T-helper 2 cell (primary cell): ENCODE measurements at places on chromosomes 5 and 9.

DNA sequence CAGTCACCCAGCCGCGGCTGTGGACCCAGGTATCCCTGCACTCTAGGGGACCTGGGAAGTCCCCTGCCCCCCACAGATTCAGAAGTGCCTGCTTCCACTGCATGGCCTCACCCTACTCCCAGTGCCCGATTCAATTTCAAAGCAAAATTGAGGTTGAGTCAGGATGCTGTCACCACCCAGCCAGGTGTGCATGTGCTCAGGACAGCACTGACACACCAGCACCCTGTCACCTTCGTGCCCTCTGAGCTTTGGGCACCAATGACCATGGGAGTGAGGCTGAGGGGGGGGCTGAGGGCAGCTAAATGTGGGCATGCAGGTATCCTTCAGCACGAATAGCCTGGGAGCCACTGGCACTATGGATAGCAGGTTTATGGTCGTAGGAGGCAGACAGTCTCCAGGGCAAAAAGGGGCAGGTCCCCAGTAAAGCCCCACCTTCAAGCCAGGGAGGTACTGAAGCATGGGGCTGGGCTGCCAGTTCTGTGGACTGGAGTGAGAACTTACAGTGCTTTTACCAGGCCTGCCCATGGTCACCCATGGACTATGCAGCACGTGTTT lies 1151.6 kb upstream of the CDH6 start:
- DNase-seq, result no peak

- DNase-seq, result no peak
These were observed 53.3 kb downstream of the PDE4D start for GRCh38 chr5:59840200-59840601.

- no peak for DNase-seq
These were observed 111.1 kb upstream of the LMX1B start for GRCh38 chr9:126502417-126503332.

- no peak for DNase-seq
These were observed 5.7 kb downstream of the MAPKAP1 start for GRCh38 chr9:125701351-125701750.

DNA sequence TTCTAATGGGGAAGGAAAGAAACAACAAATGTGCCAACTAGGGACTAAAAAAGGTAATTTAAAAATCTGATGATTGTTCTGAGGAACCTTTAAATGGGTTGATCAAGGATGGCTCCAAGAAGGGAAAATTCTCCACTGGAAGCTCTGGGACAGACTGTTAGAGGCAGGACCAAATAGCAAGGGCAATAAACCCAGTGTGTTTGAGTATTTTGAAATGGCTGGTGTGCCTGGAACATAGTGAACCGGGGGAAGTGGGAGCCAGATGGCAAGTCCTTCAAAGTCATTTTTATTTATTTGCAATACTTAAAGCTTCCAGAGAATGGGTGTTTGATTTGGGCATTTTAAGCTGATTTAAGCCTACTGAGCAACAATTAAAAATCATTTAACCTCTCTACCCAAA lies 587.7 kb upstream of the MEF2C start:
- DNase-seq, result no peak

GRCh38 chr5:67487862-67488261 lies 291.3 kb upstream of the CD180 start:
- no peak for DNase-seq

DNA sequence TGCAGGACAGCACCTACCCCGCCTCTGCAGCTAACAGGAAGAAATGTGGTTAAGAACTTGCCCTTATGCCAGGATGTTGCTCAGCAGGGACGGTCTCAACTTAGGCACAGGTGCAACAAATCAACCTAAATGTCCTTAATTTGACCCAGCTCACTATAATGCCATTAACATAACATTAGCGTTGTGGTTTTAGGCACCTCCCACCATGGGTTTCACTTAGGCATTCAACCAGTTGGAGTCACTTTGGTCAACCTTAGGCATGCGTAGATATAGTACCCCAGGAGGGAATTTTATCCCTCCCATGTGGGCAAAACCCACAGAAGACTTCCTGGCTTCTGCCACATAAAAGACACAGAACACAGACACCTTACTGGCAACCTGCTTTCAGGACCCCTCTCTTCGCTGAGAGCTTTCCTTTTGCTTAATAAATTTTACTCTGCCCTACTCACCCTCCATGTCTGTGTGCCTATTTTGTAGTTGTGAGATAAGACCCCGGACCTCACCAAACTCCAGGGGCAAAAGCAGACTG lies 8.7 kb upstream of the ERAP1 start:
- peak; percentile 83 for DNase-seq

DNA sequence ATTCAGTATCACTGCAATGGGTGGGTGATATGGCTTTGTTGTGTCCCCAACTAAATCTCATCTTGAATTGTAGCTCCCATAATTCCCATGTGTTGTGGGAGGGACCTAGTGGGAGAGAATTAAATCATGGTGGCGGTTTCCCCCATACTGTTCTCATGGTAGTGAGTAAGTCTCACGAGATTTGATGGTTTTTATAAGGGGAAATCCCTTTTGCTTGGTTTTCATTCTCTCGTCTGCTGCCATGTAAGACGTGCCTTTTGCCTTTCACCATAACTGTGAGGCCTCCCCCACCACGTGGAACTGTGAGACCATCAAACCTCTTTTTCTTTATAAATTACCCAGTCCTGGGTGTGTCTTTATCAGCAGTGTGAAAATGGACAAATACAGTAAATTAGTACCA lies 9.5 kb upstream of the NANS start:
- no peak for DNase-seq

- no peak for DNase-seq
These were observed 15.4 kb downstream of the HACD4 start for GRCh38 chr9:21015995-21016394.

DNA sequence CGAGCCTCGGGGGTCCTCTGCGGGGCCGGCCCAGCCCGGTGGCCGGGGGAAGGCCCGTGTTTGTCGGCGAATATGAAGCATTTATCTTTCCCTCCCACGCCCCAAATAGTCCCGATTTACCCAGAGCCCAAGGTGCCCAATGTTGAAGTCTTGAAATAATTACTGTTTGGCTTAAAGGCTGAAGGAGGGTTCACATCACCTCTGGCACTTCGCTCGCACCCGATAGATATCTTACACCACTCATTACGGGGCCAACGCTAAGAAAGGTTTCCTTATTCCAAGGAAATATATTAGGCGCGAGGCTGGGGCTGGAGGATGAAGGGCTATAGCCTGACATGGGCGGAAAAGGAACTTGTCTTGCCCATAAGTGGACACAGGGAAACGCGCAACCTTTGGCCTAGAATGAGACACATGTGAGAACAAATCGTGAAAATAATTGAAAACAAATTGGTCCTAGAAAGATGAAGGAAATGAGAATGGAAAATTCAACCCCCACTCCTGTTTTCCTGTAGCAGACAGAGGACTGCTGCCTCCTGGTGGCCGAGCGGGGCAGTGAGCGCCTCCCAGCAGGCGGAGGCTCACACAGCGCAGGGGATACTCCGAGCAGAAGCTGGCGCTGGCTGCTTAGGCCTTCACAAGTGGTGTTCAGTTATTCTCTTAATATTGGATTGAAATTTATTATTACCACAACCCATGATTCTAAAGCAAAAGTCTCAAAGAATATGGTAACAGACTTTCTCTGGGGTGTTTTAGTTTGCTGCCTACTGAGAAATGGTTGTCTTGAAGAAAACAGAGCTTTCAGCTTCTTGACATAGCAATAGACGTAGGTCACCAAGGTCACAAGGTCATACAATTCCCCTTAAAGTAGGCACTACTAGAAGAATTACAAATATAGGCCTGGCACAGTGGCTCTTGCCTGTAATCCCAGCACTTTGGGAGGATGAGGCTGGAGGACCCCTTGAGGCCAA lies 7.9 kb downstream of the CCL21 start:
- peak; percentile 66 for DNase-seq

- DNase-seq, result no peak
These were observed 70.3 kb downstream of the ZNF366 start for GRCh38 chr5:72436796-72437471.

GRCh38 chr5:115941051-115941675 lies 21.1 kb upstream of the LVRN start:
- no peak for DNase-seq

- DNase-seq, result no peak
These were observed 12.2 kb downstream of the TRAF1 start for GRCh38 chr9:120914396-120914795.

GRCh38 chr5:149200355-149200754 lies 59.1 kb downstream of the ABLIM3 start:
- no peak for DNase-seq

DNA sequence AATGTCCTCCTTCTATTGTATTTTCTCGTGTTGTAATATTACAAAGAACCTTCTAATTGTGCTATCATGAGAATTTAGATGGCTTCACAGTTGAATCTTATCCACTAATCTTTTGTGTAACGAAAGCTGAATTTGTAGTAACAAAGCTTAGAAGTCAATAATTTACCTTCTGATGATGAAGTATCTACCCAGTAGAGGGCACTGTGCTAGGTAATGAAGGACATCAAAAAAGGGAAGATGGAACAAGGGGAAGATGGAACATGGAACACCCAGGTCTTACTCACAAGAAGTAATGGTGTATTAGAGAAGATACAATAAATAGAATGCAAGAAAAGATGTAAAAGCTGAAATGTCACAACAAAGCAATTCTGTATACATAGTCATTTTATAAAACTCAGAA lies 131.0 kb upstream of the CCNG1 start:
- no peak for DNase-seq

DNA sequence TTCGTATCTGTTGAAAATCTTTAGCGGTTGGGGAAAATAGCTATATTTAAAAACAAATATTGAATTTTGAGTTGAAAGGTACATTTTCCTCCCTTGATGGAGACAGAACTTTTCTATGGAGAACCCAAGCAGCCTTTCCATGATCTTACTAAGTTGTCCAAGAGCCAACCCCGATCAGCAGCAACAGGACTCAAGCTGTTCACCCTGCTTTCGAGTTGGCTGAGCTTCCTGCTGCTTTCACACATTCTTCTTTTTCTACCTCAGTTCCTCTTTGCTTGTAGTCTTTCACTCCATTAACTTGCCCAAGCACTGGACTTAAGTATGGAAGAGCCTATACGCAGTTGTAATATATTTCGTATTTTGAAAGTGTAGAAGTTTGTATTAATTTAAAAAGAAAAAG lies 59.4 kb downstream of the IL6ST start:
- DNase-seq, result no peak

DNA sequence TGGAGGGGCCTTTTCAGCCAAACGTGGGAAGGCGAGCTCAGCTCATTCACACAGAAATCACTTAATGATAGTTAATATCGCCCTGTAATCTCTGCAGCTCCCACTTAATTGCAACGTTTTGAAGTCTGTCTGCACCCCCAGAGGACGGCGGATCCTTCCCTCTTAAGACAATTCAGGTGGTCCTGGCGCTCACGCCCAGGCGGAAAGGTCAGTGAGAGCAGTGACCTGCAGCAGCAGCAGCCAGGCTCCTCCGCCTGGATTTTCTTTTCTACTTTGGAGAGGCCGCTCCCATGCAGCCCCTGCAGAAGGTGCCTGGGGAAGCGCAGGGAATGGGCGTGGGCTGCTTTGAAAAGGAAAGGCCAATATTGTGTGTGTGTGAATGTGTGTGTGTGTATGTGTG lies 400.9 kb upstream of the IRX1 start:
- DNase-seq, result no peak

- no peak for DNase-seq
These were observed 200.4 kb downstream of the SREK1 start for GRCh38 chr5:66344544-66344943.

DNA sequence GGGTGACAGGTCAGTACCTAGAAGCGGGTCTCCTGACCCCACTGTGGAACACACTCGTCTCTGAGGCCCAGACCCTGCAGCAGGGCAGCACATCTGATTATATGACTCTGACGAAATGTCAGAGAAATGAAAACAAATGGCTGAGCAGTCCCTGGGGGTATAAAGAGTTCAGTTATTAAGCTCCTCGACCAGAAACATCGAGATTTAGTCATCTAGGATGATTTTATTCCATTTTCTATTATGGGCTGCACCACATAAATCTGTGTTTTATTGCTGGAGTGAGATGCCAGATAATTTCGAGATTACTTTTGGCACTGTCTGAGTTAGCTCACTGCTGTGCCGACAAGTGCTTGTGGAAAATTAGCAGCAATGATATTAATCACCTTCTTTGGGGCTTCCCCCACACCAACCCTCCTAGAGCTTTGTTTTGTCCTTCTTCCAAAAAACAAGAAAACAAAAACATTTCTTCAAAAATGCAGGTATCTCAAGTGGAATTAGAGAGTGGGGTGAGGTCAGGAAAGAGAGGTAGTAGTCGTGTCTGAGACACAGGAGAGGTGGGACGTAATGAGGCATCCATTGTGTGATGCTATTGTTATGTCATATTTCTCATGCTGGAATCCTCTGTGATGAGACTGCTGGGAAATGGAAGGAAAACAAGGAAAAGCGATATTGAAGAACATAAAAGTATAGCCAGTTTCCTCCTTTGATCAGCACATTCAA lies 495.5 kb downstream of the DMAC1 start:
- DNase-seq, result no peak

DNA sequence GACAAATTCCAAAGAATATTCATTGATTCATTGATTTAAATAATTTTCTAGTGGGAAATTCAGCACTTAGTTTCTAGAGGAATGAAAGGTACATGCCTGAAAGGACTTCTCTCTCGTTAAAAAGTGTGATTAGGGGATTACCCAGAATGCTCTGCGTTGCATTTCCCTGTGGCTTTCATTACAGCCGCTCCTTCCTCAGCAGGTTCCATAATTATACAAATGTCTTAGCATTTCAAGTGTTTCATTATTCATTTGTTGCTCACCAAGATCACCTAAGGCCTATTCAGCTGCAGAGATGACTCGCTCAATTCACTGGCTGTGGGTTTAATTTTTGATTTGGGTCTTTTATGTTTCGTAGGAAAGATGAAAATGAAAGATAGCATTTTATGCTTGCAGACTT lies 52.8 kb downstream of the SPATA31C2 start:
- no peak for DNase-seq

GRCh38 chr9:17725399-17726010 lies 146.6 kb downstream of the SH3GL2 start:
- no peak for DNase-seq

DNA sequence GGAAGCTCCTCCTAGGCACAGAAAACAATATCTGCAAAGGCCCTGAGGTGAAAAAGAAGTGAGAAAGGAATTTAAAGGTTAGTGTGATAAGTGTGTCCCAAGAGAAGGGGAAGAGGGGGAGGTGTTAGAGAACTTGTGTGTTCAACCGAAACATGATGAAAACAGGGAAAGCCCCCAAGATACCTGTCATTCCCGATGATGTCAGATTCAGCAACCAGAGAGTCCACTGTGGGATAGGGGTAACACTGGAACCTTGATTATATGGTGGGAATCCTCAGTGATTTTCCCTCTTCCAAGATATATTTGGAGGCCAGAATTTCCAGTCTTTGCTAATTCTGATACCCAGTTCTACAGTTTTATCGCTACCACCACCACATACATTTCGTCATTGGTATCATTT lies 15.5 kb upstream of the BNC2 start:
- DNase-seq, result no peak

DNA sequence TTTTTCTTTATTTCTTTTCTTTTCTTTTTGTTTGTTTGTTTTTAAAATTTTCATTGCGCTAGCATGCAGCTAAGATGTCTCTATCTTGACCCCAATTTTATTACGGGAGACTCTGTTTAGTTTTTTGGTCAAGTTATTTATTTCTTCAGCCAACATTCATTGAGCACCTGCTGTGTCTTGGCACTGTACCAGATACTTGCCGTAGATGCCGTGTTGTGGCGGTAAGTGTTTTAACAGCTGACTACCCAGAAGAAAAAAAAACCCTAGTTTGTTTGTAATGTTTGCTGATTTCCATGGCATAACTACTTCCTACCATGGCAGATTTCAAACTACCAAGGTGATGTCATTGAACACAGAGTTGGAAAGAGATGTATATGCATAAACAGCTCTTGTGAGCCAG lies 65.0 kb downstream of the UGCG start:
- no peak for DNase-seq

GRCh38 chr9:92807757-92808725 lies 43.4 kb upstream of the BICD2 start:
- no peak for DNase-seq
